Left colon (tissue), 2 donors: ENCODE measurements at places on chromosomes 7 and 10. TPM values are rescaled to one million over a fixed set of nuclear protein-coding genes. Genes with fewer than 3 reads are reported as not detected.

- no peak for DNase-seq
These were observed 91.8 kb downstream of the SEPTIN14 start for GRCh38 chr7:55770778-55771177.

DNA sequence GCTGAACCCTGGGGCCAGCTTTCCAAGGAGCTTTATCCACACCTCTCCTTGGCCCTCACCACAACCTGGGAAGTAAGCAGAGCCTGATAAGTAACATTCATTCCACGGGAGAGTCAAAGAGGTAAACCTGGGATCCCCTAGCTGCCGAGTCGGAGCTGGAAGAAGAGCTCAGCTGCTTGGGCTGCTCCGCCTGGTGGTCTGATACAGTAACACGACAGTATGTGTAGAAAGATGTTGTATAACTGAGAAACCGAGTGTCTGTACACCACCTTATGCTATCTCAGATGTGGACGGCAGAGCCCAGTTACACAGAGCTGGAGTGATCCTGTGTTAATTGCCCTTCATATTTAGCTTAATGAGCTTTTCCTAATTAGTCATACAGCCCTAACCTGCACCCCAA, 151.3 kb upstream of the KMT2E start:
- DNase-seq = no peak

DNA sequence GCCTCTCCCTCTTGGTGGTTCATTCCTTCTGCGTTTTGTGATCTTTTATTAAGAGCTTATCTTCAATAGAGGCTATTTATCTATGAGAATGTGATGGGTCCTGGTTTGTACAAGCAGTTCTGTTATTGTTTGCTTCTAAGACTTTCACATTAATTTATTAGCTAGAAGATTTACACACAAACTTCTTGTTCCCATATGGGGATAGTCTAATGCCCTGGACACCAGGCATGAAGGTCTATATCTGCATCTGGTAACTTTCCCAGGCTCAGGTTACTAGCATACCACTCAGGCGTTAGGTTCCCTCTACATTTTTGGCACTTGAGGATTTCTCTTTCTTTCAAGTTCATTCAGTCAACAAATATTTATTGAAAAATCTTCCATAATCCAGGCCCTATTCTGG, 7.7 kb downstream of the XPNPEP1 start:
- DNase-seq = no peak

DNA sequence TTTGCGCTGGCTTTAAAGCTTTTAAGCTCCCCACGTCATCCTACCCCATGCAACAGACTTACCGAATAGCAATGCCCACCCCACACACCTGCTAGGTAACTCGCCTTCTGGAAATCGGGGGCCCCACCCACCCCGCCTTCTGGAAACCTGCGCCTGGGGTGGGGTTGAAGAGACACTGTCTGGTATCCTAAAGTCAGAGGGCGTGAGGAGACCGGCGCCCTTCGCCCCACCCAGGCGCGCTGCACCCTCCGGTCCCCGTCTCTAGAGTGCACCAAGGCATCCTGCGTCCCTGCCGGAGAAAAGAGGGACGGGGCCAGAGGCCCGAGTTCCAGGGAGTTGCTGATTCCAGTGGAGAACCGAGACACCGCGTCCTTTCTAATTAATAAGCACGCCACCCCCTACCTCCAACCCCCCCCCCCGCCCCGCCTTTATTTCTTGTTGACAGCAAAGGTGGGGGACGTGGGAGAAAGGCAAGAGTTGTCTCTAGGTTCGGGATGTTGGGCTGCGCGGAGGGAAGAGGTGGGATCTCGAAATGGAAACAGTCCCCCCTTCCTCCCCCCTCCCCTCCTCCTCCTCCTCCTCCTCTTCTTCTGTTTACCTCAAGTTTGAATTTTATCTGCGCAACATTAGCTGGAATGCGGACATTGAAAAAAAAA, 220.9 kb upstream of the MKLN1 start:
- DNase-seq = peak; percentile 69

DNA sequence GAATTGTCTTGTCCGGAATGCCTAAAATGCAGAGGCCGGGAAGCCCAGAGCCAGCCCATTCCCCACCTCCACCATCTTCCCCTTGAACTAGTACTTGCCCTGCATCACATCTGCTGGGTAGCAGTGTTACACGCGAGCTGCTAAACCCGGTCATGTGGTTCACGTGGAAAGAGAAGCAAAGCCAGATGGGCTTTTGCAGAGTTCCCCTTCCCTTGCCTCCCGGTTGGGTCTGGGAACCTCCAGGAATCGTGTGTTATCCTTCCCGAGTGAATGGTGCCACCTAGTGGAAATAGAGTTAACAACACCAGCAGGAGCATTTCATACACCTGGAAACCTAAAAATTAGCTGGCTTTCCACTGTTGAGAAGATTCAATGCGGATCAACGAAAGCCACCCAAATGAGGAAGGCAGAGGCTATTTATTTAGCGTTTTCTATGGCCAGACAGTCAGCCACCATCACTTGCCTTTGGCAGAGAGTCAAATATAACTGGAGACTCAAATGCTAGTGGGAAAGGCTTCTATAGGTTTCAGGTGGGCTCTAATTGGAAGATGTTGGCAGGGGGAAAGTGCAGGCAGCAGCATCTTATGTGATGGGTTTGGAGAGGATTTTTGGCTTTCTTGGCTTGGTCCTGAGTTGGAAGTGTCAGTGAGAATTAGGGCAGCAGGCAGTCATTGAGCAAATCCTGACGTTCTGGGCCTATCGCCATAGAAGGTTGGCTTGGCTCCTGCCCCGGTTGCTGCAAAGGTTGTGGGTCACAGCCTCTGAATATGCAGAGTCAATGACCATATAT, 12.9 kb upstream of the DENND2A start:
- DNase-seq = peak; percentile 55

DNA sequence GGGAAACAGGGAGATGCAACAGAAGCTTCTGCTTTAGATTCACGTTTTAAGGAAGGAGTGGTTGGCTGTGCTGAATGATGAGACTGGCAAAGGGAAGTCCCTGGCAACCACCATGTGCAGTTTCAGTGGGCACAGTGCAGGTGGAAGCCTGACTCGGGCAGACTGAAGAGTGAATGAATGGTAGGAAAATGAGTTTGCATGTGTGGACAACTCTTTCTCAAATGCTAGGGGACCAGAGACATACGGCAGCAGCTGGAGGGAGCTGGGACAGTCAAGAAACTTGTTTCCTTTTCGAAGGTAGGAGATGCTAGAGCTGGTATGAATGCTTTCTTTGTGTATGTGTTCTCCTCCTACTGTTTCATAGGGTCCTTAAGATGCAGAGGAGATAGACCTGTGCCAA, 29.0 kb downstream of the PODXL start:
- no peak for DNase-seq

DNA sequence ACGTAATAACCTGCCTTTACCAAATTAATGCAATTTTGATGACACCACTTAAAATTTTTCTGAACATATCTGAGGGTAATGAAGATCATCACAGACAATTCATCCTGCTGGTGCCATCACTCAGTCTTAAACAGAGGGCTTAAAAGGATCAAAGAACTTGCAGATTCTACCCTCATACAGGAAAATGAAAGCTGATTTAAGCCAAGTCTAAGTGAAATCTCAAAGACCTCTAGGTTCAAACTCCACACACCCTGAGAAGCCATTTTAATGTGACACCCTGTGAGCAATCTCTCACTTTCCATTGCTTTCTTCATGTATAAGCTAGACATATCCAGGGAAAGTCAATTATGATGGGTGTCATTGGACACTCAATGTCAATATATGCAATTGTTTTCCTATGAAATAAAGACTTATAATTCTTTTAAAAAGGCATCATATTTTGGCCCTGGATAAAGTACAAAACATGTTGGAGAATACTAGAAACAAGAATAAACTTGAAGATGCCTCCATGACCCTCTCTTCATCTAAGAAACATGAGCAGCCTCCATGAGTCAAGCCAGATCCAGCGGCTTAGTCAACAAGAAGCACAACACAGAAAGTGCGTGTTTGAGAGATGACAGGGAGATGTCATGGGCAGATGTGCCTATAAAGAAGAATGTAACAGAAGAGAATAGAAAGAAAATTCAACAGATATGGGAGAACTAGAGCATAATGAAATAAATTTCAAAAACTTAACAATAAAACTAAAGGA, 291.9 kb downstream of the PARD3 start:
- DNase-seq = no peak

- DNase-seq = no peak
These were observed 75.9 kb downstream of the OAT start for GRCh38 chr10:124342821-124343170.

GRCh38 chr10:99975942-99976809, 33.6 kb downstream of the DNMBP start:
- DNase-seq = no peak

GRCh38 chr7:15430911-15431310, 130.9 kb downstream of the AGMO start:
- DNase-seq = no peak

- no peak for DNase-seq
These were observed 263.5 kb downstream of the ZEB1 start for GRCh38 chr10:31582365-31583052.

GRCh38 chr7:73303546-73303945, 5.1 kb downstream of the NSUN5 start:
- DNase-seq = no peak

DNA sequence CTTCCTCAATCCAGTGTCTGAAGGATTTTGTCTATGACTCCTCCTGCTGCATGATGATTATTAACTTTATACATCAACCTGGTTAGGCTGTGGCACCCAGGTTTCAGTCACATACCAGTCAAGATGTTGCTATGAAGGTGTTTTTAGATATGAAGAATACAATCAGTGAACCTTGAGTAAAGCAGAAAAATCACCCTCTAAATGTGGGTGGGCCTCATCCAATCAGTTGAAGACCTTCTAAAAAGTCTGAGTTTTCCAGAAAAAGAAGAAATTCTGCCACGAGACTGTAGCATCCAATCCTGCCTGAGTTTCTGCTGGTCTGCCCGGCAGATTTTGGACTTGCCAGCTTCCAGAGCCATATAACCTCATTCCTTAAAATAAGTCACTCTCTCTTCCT, 126.1 kb upstream of the FRMD4A start:
- no peak for DNase-seq

GRCh38 chr10:101236376-101237080, 7.3 kb upstream of the LBX1 start:
- no peak for DNase-seq

DNA sequence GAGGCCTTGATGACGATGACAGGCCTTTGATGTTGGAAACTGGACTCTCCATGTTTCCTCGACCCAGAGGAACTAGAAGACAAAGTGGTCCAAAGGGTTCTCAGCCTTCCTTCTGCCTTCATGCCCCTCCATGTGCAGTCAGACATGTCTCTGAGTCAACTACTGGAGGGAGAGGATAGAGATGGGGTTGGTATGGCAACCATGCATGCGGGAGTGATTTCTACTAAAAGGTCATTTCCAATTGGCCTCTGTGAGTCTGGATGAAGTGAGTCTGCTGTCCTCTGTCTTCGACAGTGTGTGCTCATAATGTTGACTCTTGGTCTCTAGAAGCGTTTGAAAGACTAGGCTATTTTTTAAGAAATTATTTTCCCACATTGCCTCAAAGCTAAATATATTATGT, 29.2 kb downstream of the STK17A start:
- no peak for DNase-seq

GRCh38 chr7:23335136-23335535, 36.0 kb downstream of the MALSU1 start:
- no peak for DNase-seq

DNA sequence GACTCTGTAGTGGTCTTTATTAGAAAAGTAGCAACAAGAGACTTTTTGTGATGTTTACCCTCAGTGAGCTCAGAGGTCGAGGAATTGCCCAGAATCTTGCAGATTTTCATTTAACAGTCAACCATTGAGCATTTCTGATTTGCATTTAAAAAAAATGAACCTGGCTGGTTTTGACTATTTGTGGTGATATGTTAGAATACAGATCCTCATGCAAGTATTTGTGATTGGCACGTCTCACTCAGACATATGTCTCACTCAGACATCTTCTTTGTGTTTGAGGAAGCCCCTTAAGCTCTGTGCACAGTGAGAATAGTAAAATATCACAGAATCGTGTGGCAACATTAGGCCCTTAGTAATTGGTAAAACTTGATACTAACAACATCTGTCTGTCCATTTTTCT, 113.2 kb downstream of the SND1 start:
- DNase-seq = no peak

- DNase-seq = no peak
These were observed 65.6 kb downstream of the CDH23 start for GRCh38 chr10:71462062-71462935.

DNA sequence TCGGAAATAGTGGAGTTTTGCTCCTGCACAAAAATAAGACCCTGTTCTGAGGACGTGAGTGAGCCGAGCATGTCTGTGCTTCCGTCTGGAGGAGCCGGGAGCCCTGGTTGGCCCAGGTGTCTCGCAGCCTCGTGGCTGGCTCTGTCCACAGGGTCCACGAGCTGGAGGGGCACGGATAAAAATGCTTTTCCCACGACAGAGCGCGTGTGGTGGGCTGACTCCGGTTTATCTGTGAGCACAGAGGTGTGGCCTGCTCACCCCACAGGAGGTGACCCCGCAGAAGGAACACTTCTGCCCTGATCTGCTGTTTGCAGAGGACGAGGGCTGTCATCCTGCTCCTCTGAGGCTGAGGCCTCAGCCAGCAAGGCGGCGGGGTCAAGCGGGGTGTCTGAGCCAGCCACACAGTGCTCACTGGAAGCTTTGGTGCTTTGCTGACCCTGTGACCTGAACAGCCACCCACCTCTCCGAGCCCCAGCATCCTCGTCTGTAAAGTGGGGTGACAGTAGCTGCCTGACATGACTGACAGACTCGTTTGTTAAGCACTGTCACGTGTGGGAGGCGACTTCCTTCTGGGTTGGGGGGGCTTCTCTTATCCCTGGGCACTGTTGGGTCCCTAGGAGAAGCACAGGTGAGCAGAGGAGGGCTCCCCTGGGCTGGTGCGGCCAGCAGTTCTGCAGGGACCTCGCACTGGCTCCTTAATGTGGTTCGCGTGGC, 162.5 kb downstream of the DNAJB6 start:
- DNase-seq = no peak

GRCh38 chr10:30018496-30018895, 40.9 kb downstream of the JCAD start:
- DNase-seq = no peak

- DNase-seq = no peak
These were observed 275.8 kb upstream of the LYZL1 start for GRCh38 chr10:29012926-29013554.

DNA sequence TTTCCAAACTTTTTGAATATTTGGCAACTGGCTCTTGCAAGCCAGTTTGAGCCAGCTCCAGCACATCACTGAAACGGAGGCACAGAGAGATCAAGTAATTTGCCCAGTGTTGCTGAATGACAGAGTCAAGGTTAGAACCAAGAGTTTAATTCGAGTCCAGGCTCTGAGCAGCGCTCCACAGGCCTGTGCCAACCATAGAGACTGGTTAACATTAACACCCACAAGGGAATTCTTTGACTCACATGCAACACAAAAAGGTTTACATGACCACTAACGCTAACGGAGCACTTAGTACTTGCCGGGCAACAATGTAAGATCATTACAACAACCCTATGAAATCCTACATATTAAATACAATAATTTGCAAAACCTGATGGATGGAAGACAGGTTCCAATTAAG, 1.5 kb downstream of the RGS10 start:
- DNase-seq = no peak

CCDC172 gene
- total RNA-seq = not detected

FAM13C gene
- total RNA-seq = 6.4 TPM

LOXL4 gene
- total RNA-seq = 0.34 TPM

NXPH1 gene
- total RNA-seq = not detected

CYP17A1 gene
- not detected for total RNA-seq

LRRD1 gene
- not detected for total RNA-seq

PAPOLB gene
- total RNA-seq = 0.11 TPM

TFPI2 gene
- 0.37 TPM for total RNA-seq

SLC13A1 gene
- total RNA-seq = not detected

HOXA6 gene
- total RNA-seq = 20.0 TPM

DDIT4 gene
- 210 TPM for total RNA-seq

CYP3A7 gene
- total RNA-seq = 0.39 TPM

PNLIPRP1 gene
- total RNA-seq = 0.50 TPM

SFR1 gene
- total RNA-seq = 3.4 TPM

ASB10 gene
- total RNA-seq = not detected
